MCF 10A (cell line): ENCODE measurements at places on chromosomes 11 and 22. TPM values are rescaled to one million over a fixed set of nuclear protein-coding genes. Genes with fewer than 3 reads are reported as not detected.

DNA sequence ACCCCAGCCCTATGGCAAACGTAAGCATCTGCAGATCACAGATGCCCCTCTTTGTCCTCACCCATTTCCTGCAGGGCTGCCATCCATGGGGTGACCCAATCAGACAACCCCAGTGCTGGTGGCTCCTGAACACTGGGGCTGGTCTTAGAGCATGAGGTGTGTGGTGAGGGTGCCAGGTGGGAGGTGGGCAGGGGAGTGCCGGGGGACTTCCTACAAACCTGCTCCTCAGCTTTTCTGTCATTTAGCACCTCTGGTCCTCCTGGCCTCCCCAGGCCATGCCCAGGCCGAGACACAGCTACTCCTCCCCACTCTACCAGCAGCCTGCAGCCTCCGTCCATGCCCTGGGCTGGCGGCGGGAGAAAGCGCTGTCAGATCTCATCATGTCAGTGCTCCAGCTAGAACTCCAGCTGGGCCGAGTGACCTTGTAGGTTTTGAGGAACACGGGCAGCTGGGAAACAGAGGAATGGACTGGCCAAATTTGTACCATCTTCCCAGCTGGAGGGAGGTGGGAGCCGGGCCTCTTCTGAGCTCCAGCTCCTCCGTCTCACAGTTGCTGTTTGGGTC lies 157.7 kb upstream of the NECTIN1 start:
- DNase-seq, result no peak
- H3K27me3 ChIP-seq, result peaks cover 66% of the 10 kb centered on the region
- H3K27ac ChIP-seq, result no peak overlapping the region
- no peak overlapping the region for H3K4me3 ChIP-seq

DNA sequence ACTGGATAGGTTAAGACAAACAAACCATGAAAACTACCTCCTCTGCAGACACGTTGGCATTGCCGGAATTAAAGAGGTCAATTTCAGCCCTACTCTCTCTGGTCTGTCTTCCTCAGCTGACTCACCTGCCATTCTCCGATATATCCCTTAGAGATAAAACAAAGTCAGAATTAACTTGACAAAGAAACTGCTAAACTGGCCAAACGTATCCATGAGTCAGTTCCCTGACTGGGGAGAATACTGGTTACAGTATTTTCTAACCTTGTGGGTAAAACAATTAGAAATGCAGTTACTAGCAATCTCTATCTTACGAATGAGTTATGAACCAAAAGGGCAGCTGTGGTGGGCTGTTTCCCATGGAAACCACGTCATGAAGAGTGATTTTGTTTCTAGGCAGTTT lies 96.2 kb downstream of the RDX start:
- H3K27me3 ChIP-seq, result no peaks in the 10 kb centered on the region
- H3K36me3 ChIP-seq, result peaks cover 18% of the 10 kb centered on the region
- peak overlapping the region; percentile 28 for H3K27ac ChIP-seq
- DNase-seq, result peak; percentile 32
- peaks cover 48% of the 10 kb centered on the region for H3K4me1 ChIP-seq

- H3K36me3 ChIP-seq, result peaks cover 60% of the 10 kb centered on the region
- H3K27ac ChIP-seq, result no peak overlapping the region
- no peaks in the 10 kb centered on the region for H3K27me3 ChIP-seq
- H3K4me1 ChIP-seq, result peaks cover 23% of the 10 kb centered on the region
- DNase-seq, result no peak
- H3K4me3 ChIP-seq, result no peak overlapping the region
Measured at GRCh38 chr11:64265176-64266160, 14.1 kb downstream of the PLCB3 start.

GRCh38 chr11:120130991-120131760 lies 6.7 kb downstream of the TRIM29 start:
- H3K27ac ChIP-seq, result peak overlapping the region; percentile 24
- peak overlapping the region; percentile 7 for H3K4me3 ChIP-seq
- no peak for DNase-seq
- no peaks in the 10 kb centered on the region for H3K27me3 ChIP-seq
- H3K36me3 ChIP-seq, result peaks cover 38% of the 10 kb centered on the region

- H3K36me3 ChIP-seq, result peaks cover 44% of the 10 kb centered on the region
- H3K4me1 ChIP-seq, result peaks cover 38% of the 10 kb centered on the region
- H3K27me3 ChIP-seq, result no peaks in the 10 kb centered on the region
- DNase-seq, result no peak
- H3K27ac ChIP-seq, result peak overlapping the region; percentile 84
- H3K4me3 ChIP-seq, result peak overlapping the region; percentile 70
Measured at GRCh38 chr11:57792870-57793269, 31.3 kb downstream of the CTNND1 start.

DNA sequence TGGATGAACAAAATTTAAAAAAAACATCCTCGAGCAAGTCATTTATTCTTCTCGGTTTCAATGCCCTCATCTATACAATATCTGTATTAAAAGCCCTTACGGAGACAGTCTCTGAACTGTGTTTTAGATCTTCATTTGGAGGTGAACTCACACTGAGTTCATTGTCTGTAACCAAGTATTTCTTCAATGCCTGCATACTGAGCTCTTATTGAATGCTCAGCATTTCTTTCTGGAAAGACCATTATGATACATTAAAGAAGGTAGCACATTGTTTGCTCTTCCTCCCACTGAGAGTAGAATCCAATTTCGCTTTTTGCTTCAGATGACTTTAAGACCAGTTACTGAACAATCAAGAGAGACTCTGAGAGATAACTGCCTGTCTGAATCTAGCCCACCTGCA lies 1.7 kb upstream of the ANO3 start:
- H3K27ac ChIP-seq, result no peak overlapping the region
- no peak overlapping the region for H3K4me3 ChIP-seq
- no peaks in the 10 kb centered on the region for H3K4me1 ChIP-seq
- H3K36me3 ChIP-seq, result no peaks in the 10 kb centered on the region
- no peak for DNase-seq

GRCh38 chr11:27875831-27876775 lies 175.8 kb upstream of the BDNF start:
- no peak overlapping the region for H3K27ac ChIP-seq
- H3K36me3 ChIP-seq, result no peaks in the 10 kb centered on the region
- no peaks in the 10 kb centered on the region for H3K27me3 ChIP-seq
- H3K4me3 ChIP-seq, result no peak overlapping the region
- no peak for DNase-seq
- no peaks in the 10 kb centered on the region for H3K4me1 ChIP-seq

DNA sequence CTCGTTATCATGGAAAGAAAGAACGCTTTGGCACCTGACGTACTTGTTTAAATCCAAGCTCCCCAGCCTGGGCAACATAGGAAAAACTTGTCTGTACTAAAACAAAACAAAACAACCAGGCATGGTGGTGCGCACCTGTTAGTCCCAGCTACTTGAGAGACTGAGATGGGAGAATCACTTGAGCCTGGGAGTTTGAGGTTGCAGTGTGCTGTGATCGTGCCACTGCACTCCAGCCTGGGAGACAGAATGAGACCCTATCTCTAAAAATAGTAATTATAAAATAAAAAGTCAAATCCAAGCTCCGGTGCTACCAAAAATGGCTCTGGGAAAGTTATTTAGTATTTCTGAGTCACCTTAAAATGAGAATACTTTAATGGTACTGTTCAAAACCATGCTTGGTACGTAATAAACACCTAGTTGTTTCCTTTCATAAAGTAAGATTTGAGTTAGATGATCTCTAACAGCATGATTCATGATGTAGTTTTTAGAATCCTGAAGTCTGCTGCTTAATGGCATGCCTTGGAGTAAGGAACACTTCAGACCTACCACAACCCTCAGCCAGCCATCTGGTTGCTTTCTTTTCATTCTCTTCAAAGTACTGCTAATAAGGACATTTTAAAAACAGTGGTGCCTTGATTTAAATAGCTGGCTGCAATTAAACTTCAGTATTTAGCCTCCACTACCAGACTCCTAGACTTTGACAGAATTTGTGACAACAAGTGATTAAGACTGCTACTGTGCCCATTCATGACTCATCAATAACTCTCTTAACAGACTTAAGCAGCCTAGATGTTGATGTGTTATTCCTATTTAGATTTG lies 8.4 kb downstream of the PPME1 start:
- peaks cover 11% of the 10 kb centered on the region for H3K36me3 ChIP-seq
- no peak for DNase-seq
- H3K27me3 ChIP-seq, result no peaks in the 10 kb centered on the region
- peak overlapping the region; percentile 57 for H3K27ac ChIP-seq

Gene ACTN3
- not detected in 2 replicates for total RNA-seq

Gene SOX10
- not detected in 2 replicates for total RNA-seq

Gene UBXN1
- total RNA-seq, result 146 and 153 TPM in 2 replicates

Gene CARS1
- 144 and 150 TPM in 2 replicates for total RNA-seq
